ENCODE measurements at places on chromosomes 3 and 15.

GRCh38 chr15:89976246-89976600 is 24.9 kb upstream of the ZNF710 start:
- DNase-seq: no peak

- DNase-seq: no peak
Measured at GRCh38 chr15:55277116-55277564, 12.5 kb downstream of the RAB27A start.

DNA sequence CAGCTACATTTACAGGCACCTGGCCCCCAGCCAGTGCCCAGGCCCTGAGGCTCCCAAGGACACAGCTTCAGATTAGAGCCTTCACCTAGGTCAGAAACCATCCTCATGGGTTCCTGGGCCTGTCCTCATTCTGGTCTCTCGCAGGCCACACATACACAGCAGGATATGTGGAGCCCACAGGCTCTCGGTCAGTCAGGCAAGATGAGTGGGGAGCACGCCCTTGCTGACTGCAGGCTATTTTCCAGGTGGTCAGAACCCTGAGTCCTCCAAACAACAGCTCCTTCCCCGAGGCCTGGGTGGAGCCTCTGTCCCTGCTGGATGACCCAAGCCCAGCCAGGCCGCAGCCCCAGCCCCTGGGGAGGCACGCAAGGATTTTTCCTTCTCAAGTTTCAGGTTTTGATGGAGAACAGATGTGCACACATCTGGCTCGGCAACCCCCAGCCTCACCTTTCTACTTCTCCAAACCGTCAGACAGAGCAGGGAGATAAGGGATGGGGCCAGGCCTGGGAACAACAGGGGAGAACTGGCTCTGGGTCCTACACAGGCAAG is 1.6 kb downstream of the STRA6 start:
- peak; percentile 60 for DNase-seq

DNA sequence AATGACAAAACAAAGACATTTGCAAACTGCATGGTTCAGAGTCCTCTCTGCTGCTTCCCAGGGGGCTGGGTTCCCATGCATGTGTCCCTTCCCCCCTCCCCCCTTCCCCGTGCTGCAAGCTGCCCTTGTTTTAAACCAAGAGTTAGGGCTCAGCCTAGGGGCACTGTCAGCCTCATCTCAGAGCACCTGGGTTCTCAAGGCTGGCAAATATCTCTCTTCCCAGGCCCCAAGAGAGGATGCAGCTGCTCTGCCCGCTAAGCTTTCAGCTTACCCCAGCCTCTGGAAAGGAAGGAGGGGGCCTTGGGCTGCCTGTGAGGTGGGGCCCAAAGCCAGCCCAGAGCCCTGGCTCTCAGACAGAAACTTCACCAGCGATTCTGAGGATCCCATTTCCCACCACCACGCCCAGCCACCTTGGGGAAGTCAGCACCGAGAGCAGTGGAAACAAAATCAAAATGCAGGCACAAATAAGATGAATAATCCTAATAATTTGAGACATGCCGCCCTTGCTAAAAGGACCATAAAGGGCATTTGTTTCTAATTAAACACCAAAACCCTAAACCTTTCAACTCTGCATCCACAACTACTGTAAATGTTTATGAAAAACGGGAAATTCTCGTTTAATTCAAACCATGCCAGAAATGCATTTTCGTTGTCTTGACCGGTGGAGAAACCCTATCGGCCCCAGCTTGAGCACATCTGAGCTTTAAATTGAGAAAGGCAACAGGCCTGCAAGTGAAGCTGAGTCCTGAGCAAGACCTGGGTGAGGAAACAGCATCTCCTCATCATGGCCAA is 67.7 kb upstream of the WNT5A start:
- peak; percentile 28 for DNase-seq

GRCh38 chr3:170511371-170511770 is 74.5 kb downstream of the SLC7A14 start:
- DNase-seq: no peak

GRCh38 chr3:97257942-97258697 is 443.7 kb downstream of the EPHA6 start:
- DNase-seq: no peak

GRCh38 chr3:141540531-141540930 is 53.7 kb downstream of the RASA2 start:
- DNase-seq: no peak

GRCh38 chr3:172449466-172450149 is 1.4 kb upstream of the GHSR start:
- no peak for DNase-seq

GRCh38 chr3:70281663-70282062 is 30.8 kb downstream of the MDFIC2 start:
- DNase-seq: no peak

GRCh38 chr3:4466741-4467521 is at the start of gene SUMF1:
TSS of gene SUMF1 (minus strand) at chr3:4467269. CDS start at chr3:4467245, 24 bp downstream.
- DNase-seq: peak; percentile 25
